ENCODE measurements at places on chromosomes 1 and 21.

DNA sequence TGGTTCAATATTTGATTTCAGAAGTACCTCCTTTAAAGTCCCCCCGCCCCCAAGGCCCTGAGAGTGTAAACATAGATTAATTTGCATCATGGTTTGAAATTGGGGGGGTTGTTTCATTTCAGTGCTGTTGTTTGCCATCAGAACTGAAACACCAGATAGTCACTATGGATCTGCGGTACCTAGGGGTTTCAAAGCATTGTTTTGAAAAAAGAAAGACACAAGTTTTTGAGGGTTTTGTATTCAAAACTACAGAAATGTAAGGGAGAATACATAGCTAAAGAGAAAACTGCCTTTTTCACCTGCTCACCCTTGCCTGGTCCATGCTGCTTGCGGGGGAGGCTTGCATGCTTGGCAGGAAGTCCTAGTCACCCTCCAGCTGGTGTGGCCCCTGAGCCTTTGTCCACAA lies 59.3 kb downstream of the ACP6 start:
- no peak for DNase-seq

DNA sequence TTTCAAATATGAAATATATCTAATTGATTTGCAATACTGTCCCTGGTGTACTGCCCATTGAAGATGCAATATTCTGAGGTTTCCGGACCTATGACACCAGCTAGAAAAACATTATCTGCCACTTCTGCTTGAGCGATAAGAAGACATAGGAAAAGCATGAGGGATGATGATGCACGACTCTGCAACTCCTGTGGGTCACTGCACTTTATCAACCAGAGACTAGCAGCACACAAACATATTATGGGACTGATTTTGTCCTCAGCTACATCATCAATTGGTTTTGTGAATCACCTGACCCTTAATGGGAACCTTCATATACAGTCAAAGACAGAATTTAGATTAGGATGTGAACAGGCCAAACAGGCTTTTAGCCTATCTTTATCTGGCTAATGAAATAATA lies 13.8 kb upstream of the KCNA3 start:
- DNase-seq: no peak

DNA sequence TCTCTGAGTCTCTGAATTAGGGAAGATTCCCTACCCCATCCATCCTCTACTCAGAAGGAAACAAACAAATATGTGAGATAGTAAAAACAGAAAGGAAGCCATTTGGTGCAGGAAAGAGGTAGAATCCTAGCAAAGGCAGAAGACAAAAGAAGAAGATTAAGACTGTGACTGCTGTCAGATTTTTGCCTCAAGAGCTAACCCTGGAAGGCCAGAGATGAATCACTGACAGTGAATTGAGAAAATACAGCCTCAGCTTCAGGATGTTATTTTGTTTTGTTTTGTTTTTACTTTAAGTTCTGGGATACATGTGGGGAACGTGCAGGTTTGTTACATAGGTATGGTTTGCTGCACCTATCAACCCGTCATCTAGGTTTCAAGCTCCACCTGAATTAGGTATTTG lies 31.7 kb downstream of the DSTYK start:
- peak; percentile 37 for DNase-seq

DNA sequence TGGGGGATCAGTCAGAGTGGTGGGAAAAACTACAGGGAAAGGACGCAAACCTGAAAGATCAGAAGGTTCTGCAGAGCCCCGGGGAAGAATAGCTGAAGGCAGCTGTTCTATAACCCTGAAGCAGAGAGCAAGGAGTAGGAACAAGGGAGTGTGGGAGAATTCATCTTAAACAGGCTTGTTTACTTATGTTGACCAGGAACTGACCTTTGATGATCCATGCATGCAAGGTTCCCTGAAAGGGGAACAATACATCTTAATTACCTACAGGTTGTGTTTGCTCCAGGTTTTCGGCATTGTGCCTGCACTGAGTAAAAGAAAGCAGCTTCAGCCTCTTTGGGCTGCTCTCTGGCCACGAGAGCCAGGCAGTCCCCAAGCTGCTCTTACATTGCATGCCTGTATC lies 18.7 kb upstream of the FAM43B start:
- DNase-seq: no peak

DNA sequence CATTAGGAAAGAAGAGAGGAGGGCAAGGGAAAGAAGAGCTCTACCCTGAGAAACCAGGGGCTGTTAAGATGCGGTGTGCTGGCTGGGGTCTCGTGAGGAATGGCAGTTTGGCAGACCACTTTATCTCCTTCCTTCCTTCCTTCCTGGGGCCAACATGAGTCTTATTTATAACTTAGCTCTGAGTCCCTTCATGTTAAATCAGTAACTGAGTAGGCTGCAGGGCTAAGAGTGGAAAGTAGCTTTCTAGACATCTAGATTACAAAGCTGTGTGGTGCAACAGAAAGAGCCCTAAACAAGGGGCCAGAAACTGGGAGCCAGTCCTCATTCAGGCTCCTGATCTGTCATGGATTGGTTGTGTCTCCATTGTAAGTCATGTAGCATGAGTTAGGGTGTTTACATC lies 135.4 kb upstream of the DUSP10 start:
- no peak for DNase-seq

DNA sequence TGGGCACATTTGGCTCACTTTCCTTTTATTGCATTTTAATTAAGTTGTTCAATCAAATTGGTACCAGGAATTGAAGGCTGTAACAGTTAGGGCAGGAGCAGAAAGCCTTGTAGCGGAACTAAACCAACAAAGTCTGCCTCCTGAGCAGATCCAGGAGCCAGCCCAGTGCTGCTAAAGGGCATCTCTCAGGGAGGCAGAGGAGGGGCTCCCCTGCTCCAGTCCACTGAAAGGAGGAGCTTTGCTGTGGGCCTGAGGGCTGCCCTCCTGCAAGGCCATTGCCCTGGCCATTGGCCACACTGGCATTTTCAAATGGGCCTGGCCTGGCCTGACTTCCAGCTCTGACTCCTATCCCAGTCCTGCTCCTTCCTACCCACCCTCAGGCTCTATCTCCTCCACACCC lies 3.7 kb upstream of the TRABD2B start:
- no peak for DNase-seq

DNA sequence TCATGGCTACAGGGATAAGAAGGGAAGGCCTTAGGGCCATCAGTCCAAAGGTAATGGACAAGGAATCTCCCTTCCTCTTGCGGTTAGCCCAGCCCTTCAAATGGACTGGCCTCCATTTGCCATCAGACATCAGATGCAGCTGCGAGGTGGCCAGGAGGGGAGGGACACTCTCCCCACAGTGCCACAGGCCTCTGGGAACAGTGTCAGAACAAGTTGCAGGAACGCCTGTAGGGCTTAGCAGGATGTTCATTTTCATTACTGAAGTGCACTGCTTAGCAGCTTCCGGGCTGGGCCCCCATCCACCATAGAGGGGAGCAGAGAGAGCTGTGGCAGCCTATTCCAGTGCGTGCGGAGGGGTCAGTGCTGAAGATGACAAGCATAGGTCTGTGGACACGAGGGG lies 127.5 kb downstream of the GALNT2 start:
- no peak for DNase-seq

DNA sequence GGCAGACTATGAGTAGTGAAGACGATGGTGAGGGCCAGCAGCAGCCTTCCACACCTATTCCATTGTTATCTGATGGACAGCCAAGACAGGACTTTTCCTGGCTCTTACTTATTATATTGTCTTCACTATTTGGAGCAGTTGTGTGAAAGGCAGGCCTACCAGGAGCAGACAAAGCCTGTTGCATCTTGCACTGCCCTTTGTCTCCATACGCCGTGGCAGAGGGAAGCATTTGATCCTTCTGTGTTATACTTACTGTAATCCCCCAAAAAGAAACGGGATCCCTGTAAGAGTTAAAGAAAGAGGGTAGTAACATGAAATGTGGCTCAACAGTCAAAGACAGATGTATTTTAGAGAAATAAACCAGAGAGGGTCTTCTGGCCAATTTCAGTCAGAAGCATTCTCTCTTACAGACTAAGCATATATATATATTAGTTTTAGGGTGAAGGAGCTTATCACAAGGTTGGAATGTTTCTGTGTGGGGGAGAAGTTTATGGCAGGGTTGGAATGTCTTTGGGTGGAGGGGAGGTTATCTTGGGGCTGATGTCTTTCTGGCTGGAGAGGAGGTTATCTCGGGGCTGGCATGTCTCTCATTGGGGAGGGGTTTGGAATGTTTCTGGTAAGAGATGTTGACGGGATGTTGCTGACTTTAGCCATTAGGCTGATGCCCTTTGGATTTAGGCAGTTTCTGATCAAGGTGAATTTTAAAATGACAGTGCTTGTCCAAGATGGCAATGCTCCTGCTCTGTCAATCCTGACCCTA lies 23.4 kb upstream of the HSD3B1 start:
- DNase-seq: no peak

DNA sequence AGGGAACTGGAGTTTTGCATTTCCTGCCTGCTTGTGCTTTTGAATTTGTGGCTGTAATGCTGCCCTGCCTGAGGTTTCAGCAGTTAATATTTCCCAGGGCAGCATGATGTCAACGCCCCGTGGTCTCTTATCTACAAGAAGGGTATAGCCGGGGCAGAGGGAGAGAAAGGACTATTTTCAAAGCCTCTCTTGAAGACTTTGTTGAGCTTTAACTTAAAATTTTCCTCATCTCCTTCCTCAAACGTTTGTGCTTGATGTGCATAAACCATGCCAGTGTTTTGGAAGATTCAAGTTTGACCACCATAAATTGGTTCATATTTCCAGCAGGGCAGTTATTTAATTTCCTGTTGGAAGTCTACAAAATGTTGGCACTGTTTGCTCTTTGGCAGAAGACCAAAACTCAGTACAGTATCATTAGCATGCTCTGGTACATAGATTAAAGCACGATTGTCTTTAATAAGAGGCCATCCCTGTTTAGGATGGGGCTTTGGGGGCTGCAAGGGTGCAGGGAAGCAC lies 43.4 kb downstream of the ROR1 start:
- DNase-seq: no peak
